Fibroblast of mammary gland (primary cell): ENCODE measurements at places on chromosomes 5 and 9.

GRCh38 chr9:18863791-18864190 is 169.2 kb downstream of the SAXO1 start:
- no peak for DNase-seq

GRCh38 chr9:16787724-16788123 is 82.7 kb downstream of the BNC2 start:
- peak; percentile 79 for DNase-seq

GRCh38 chr5:113686599-113686998 is 173.1 kb downstream of the YTHDC2 start:
- no peak for DNase-seq

GRCh38 chr9:5140151-5140550 is 45.3 kb downstream of the INSL6 start:
- peak; percentile 14 for DNase-seq

GRCh38 chr9:121463026-121463807 is 36.4 kb downstream of the GGTA1 start:
- peak; percentile 51 for DNase-seq

DNA sequence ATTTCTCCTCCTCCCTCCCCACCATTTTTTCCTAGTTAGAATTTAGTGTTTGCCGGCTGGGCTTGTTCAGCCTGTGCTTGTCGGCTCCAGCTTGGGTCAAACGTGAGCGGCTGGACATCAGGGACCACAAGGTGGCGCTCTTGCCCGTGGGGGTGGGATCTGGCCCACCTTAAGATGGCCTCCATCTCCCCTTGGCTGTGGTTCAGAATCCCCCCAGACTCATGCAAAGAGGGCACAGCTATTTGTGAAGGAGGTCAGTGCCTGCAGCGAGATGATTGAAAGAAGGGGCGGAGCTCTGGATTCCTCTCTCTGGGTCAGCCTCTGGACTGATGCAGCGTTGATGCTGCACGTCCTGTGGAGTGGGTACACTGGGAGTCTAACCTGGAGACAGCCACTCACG is 283.3 kb upstream of the TUT7 start:
- DNase-seq, result peak; percentile 58

- DNase-seq, result no peak
Measured at GRCh38 chr5:55530669-55531068, 4.1 kb downstream of the PLPP1 start.

GRCh38 chr9:108045851-108046250 is 556.3 kb upstream of the KLF4 start:
- DNase-seq, result no peak

DNA sequence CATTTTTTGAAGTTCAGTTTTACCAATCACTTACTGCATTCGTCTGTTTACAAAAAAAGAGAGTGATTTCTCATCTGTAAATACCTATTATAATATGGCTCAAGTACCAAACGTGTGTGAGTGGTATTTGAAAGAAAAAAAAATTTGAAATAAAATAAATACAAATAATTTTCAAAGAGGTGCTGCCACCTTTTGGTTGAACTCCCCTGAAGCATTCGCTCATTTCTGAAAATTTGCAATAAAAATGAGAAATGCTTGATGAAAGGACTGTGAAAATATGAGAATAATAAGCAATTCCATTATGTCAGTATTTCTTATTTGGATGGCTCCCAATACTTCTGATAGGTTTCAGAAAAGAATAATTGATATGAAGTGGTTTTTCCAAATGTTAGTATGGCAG is 409.9 kb downstream of the CTNND2 start:
- DNase-seq, result peak; percentile 14

GRCh38 chr5:95080441-95080840 is 204.5 kb downstream of the MCTP1 start:
- DNase-seq, result no peak

DNA sequence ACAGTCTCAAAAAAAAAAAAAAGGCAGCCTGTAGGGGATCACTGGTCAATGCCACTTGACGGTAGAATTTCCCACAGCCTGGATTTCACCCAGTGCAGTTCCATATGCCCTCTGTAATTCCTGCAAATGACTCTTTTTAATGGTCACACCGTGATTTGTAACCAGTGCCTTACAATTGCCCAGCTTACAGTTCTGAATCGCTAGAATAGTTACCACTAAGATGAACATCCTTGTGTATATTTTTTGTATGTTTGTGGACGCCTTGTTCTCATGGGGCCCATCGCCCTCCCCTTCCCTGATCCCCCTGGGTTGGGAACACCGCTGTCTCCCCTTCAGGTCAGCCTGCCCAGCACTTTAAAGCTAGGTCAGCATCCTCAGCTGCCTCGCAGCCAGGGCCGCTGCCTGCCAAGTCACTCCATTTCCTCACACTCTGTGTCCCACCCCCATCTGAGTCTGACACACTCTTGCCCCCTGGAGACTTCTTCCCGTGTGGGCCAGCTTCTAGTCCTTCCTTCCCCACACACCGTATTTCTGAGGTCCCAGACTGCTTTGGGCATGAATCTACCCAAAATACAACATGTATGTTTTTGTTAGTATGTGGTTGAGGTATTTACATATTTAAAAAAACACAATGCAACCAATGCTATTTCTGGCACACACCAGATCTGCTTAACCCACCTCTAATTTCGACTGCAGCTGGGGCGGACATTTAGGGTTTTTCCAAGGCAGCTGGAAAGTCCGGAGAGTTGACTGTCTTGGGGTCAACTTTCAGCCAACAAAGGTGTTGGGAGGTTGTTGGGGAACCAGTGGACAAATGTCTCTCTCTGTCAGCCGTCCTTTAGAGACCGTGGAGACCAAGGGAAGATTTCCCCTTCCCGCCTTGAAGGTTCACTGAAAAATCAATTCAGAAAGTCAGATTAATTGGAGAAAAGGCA is 120.5 kb upstream of the NEK6 start:
- DNase-seq, result peak; percentile 61

DNA sequence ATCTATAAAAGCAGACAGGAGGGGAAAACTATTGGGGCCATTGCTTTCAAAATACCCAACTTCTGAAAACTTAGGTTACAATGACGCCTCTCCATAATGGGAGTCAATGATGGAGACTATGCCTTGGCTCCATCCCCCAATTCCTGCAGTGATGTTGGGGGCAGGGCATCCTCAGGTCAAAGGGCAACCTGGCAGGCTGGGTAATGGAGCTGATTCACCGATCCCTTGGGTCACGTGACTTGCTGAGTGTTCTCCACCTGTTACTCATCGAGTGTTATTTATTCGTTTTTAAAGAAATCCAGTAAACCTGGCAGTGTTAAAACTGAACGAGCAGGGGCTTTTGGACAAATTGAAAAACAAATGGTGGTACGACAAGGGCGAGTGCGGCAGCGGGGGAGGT is 244.4 kb downstream of the FAM114A2 start:
- DNase-seq, result peak; percentile 27

GRCh38 chr5:109053995-109054417 is 306.3 kb downstream of the FER start:
- peak; percentile 64 for DNase-seq

GRCh38 chr5:59553992-59554391 is 339.5 kb downstream of the PDE4D start:
- DNase-seq, result no peak

DNA sequence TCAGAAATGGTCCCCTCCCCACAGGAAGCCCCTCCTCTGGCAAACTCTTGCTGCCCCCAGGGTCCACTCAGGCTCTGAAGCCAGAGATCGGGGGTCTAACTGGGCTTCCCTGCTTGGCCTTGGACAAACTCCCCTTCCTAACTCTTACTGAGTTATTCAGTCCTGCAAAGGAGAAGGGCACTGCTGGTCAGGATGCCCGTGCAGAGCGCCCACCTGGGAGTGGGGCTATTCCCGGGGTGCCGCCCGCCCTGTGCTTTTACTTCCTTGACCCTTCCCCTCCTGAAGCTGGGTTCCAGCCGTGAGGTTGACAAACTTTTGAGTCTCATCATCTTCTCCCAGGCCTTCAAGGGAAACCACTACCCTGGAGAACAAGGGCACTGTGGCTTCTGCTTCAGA is 4.9 kb downstream of the TBC1D9B start:
- DNase-seq, result no peak

DNA sequence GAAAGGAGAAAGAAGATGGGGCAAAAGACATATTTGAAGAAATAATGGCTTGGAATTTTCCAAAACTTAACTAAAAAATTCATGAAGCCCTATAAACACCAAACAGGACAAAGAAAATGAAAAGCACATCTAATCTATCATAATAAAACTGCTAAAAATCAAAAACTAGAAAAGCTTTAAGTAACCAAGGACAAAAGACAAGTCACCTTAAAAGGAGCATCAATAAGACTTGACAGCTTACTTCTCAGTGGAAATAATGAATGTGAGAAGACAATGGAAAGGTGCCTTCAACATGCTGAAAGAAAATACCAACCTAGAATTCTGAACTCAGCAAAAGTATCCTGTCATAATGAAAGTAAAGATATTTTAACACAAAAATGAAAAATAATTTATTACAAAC is 27.0 kb downstream of the GTF3C4 start:
- peak; percentile 7 for DNase-seq

GRCh38 chr5:1010181-1010510 is 1.5 kb downstream of the NKD2 start:
- no peak for DNase-seq

DNA sequence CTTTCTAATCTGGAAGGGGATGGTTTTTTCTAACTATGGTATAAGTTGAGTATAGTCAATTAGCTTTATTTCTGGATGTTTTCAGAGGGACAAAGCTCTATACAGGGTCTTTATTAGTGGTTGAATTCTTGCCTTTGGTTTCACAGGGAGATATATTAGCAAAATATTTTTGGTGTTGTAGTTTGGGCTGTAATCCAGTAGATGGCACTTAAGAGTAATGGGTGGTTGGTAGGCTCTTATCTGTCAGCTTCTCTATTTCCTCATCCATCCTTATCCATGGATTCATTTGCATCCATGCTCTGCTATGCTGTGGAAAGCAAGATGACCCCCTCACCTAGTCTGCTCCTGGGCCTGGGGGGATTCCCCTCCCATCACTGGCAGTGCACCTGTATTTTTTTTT is 363.6 kb upstream of the CYLC2 start:
- peak; percentile 18 for DNase-seq

DNA sequence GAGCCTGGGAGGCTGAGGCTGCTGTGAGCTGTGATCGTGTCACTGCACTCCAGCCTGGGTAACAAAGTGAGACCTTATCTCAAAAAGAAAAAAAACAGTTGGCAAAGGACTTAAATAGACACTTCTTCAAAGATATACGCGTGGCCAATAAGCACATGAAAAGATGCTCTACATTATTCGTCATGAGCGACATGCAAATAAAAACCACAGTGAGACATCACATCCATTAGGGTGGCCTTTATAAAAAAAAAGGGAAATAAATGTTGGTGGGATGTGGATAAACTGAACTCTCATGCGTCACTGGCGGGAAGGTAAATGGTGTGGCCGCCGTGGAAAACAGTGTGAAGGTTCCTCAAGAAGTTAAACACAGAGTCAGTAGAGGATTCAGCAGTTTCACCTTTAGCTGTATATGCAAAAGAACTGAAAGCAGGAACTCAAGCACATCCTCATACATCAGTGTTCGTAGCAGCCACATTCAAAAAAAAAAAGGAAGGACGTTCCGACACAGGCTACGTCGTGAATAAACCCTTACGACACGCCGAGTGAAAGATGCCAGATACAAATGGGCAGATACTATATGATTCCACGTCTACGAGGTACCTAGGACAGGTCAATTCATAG is 24.5 kb upstream of the NRARP start:
- DNase-seq, result no peak

DNA sequence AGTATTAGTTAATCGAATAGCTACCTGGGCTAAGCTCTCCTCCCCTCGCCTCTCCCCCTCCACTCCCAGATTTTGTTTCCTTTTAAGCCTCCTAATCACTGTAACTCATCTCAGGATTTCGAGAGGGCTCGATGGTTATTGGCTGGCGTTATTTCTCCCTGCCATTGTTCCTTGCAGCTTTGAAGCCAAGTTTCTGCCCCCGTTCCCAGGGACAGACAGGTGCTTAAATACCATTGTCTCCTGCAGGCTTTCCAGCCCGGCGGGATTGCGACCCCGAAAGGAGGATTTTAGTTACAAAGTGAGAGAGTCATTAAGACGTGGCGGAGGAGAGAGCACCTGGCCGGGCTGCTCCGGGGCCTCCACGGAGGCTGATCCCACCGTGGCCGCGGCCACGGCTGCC is 46.2 kb downstream of the ASS1 start:
- no peak for DNase-seq
